ENCODE measurements at places on chromosomes 7 and 10. TPM values are rescaled to one million over a fixed set of nuclear protein-coding genes. Genes with fewer than 3 reads are reported as not detected.

The FGF8 gene
- not detected for total RNA-seq

The PTTG1IP2 gene
- not detected for total RNA-seq

The LIPN gene
- not detected for total RNA-seq

The TUBAL3 gene
- total RNA-seq = not detected

The UBN2 gene
- 17.7 TPM for total RNA-seq

The CCDC136 gene
- total RNA-seq = 35.6 TPM

The ZNF273 gene
- total RNA-seq = 6.3 TPM

The NME8 gene
- not detected for total RNA-seq

The RSU1 gene
- 41.4 TPM for total RNA-seq

The GRID2IP gene
- 0.08 TPM for total RNA-seq

The FKBP6 gene
- total RNA-seq = 0.08 TPM

The TFEC gene
- 0.05 TPM for total RNA-seq

The APBB1IP gene
- total RNA-seq = 0.13 TPM

The C10orf90 gene
- total RNA-seq = 0.13 TPM

The GALNT17 gene
- total RNA-seq = 84.2 TPM

The LRGUK gene
- total RNA-seq = 1.4 TPM

The STEAP2 gene
- total RNA-seq = 1.4 TPM

The GIMAP4 gene
- 0.38 TPM for total RNA-seq

The OR2A7 gene
- total RNA-seq = 0.79 TPM

The GLCCI1 gene
- 14.6 TPM for total RNA-seq

The LIMK1 gene
- 37.3 TPM for total RNA-seq

The OPALIN gene
- total RNA-seq = 0.31 TPM

The UPK3B gene
- 0.20 TPM for total RNA-seq

The TBX20 gene
- not detected for total RNA-seq

The ATOH7 gene
- 0.62 TPM for total RNA-seq

The TAS2R3 gene
- total RNA-seq = 2.6 TPM

The SH2D4B gene
- total RNA-seq = 0.44 TPM

The DRGX gene
- 0.26 TPM for total RNA-seq

The LFNG gene
- 6.3 TPM for total RNA-seq

The LGI1 gene
- 0.49 TPM for total RNA-seq

The NOS3 gene
- 0.33 TPM for total RNA-seq
